Central memory CD4-positive, alpha-beta T cell (primary cell): ENCODE measurements at places on chromosomes 3 and 15.

DNA sequence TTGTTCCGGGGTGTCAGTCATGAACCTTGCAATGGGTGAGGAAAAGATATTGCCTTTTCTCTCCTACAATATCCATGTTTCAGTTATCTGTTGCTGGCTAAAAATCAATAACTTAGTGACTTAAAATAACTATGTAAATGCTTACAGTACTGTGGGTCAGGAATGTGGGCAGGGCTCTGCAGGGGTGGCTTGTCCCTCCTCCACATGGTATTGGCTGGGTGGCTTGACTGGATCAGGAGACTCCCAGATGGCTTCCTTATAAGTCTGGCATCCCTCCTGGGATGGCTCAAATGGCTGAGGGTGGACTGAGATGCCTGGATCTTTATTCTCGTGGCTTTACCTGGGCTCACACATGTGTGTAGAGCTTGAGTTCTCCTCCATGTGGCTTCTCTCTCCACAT lies 47.5 kb downstream of the GTPBP8 start:
- DNase-seq = no peak

- no peak for DNase-seq
Observed at GRCh38 chr15:76169911-76170800, 110.4 kb downstream of the TMEM266 start.

GRCh38 chr3:37668431-37668817 lies 193.3 kb upstream of the CTDSPL start:
- DNase-seq = no peak

DNA sequence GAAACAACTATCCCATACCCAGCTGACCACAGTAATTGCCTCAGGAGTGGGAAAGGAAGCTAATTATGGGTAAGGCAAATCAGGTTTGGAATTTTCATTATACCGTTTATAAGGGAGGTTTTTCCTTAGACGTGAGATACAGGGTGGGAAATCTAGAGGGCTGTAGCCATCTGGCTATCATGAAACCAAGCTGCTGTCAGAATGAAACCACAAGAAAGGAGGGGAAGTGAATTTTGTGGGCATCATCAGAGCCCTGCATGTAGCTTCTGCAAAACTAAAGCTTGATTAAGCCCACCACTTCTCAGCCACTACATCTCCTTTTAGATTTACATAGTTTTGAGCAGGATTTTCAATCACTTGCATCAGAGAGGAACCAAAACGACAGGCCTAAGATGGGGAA lies 893.5 kb downstream of the TUSC7 start:
- DNase-seq = no peak

GRCh38 chr3:194875581-194876402 lies 190.1 kb downstream of the FAM43A start:
- DNase-seq = no peak

- DNase-seq = no peak
Observed at GRCh38 chr15:101439285-101439919, 50.1 kb downstream of the PCSK6 start.

DNA sequence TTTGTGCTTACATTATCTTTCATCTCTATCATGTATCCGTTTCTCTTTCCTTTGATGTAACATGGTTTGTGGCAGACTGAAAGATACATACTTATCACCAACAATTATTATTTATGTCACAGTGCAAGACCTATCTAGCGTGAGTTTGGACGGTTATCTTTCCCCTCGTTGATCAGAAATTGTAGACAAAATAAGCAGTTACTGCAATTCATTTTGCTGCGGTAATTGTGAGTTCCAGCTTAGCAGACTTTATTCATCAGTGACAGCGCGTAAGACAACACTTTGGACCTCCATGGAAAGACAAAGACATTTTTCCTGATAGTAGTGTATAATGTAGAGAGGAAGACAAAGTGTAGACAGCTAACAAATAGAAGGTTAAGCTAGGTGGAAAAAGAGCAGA lies 51.0 kb upstream of the UTS2B start:
- no peak for DNase-seq

DNA sequence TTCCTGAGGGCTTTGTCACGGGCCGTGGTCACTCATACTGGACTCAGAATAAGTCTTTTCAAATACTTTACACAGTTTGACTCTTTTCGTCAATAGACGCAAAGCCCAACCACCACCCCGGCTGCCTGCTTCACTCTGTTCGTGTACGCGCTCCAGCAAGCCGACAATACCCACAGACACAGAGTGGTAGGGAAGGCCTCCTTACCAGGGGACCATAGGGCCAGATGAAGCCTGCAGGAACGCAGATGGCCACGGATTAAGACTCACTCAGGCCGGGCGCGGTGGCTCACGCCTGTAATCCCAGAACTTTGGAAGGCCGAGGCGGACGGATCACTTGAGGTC lies 29.7 kb downstream of the EFCAB12 start:
- peak; percentile 7 for DNase-seq

- no peak for DNase-seq
Observed at GRCh38 chr3:178446059-178446458, 90.2 kb upstream of the KCNMB2 start.

GRCh38 chr3:33395900-33396299 lies 44.3 kb downstream of the UBP1 start:
- DNase-seq = no peak

GRCh38 chr3:188788621-188789081 lies 383.1 kb upstream of the TPRG1 start:
- peak; percentile 43 for DNase-seq

DNA sequence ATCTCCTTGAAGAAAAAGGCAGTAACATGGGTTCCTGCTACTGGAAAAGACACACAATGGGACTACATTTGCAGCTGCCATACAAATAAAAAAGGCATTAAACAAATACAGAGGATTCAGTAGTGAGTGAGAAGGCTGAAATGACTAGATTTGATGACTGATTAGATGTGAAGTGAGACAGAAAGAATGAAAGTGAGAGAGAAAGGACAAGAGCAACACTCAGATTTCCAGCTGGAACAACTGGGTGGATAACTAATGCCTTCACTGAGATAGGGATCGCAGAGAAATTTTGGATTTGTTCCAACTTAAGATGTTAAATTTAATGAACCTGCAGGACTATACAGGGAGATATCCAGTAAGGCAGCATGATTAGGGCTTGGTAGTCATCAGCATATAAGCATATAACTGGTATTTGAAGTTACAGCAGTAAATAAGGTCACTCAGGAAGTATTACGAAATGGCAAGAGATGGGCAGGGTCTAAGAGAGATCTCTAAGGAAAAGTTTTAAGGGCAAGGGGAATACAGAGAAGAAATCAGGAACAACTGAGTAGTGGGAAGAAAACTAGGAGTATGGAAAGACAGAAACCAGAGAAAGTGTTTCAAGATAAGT lies 8.2 kb downstream of the OSBPL11 start:
- DNase-seq = no peak

- DNase-seq = no peak
Observed at GRCh38 chr15:49530092-49530491, 90.5 kb downstream of the FAM227B start.

GRCh38 chr3:25212736-25213135 lies 215.3 kb upstream of the RARB start:
- DNase-seq = no peak
